ENCODE measurements at places on chromosomes 4 and X.

GRCh38 chr4:113979148-113979904 lies at the start of gene ARSJ:
TSS of gene ARSJ (minus strand) at chr4:113979647. CDS start at chr4:113978834, 813 bp downstream.
- DNase-seq = no peak

GRCh38 chrX:14027511-14028019 lies 2.1 kb downstream of the GEMIN8 start:
- no peak for DNase-seq

DNA sequence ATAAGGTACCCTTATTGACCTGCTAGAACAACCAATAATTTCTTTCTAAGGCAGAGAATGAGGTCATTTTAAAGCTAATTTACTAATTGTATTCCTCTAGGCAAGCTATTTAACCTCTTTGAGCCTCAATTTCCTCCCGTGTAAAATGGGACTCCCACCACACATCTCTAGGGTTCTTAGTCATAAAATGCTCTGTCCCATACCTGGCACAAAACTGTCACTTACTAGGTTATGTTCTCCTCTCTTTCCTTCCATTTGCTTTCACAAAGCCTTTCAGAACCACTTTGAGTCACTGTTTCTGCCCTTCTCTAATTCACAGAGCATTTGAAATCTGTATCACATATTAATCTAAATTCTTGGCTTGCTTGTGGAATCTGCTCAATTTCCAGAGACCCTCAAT lies 2.4 kb upstream of the GPR82 start:
- DNase-seq = no peak

GRCh38 chr4:48372272-48372671 lies 30.9 kb downstream of the SLAIN2 start:
- DNase-seq = no peak

GRCh38 chr4:1491328-1492141 lies 85.3 kb upstream of the NKX1-1 start:
- DNase-seq = no peak

- DNase-seq = peak; percentile 60
Observed at GRCh38 chr4:165131247-165131832, 18.7 kb upstream of the TMEM192 start.

DNA sequence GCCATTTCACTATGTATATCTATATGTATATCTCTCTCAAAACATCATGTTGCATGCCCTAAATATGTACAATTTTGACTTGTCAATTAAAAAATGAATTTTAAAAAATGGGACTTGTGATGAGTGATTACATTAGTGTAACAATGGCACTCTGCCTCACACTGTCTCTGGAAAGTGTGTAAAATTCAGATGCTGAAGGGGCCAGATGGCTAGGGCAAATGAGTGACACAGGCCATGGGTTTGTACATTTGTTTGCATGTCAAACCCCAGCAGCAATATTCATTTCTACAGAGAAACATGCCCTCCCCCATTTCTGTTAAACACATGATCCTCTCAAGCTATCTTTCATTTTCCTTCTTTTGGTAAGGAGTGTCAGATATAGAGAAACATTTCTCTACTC lies 8.1 kb downstream of the SCARB2 start:
- DNase-seq = no peak

GRCh38 chr4:26048378-26048882 lies 134.4 kb downstream of the SMIM20 start:
- DNase-seq = no peak

GRCh38 chr4:147616849-147617172 lies 386 bp upstream of the TMEM184C start:
- DNase-seq = no peak

DNA sequence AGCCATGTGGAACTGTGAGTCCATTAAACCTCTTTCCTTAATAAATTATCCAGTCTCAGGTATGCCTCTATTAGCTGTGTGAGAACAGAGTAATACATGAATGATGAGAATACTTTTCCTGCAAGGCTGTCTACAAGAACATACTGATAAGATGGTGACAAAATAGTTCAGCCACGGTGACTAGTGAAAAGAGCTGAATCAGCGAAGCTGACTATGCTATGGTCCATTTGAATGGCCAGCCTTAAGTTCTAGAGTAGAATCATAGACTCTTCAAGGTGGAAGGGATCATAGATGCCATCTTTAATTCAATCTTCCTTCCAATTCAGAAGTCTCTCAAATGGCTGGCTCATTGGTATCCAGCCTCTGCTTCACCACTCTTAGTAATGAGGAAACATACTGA lies 163.3 kb downstream of the SPANXN1 start:
- no peak for DNase-seq

GRCh38 chr4:46445710-46446314 lies 55.9 kb upstream of the GABRA2 start:
- DNase-seq = no peak

GRCh38 chr4:721261-722168 lies 15.9 kb downstream of the PCGF3 start:
- no peak for DNase-seq

GRCh38 chr4:182254026-182254780 lies 11.0 kb downstream of the TENM3 start:
- DNase-seq = no peak

DNA sequence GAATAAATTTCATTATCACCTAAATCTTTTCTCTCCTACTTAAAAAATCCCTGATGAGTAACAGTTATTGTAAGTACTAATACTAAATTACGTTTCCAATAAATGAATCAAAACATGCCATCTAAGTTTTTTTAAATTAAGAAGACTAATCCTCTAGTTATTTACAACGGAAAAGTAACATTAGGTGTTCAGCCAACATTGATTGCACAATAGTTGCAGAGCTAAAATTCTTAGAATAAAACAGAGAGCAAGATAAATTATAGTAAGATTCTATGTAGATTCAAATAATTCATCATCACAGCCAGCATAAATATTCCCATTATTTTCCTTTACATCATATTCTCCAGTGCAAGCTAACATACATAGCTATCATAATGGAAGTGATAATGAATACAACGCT lies 139.2 kb downstream of the HDX start:
- no peak for DNase-seq

DNA sequence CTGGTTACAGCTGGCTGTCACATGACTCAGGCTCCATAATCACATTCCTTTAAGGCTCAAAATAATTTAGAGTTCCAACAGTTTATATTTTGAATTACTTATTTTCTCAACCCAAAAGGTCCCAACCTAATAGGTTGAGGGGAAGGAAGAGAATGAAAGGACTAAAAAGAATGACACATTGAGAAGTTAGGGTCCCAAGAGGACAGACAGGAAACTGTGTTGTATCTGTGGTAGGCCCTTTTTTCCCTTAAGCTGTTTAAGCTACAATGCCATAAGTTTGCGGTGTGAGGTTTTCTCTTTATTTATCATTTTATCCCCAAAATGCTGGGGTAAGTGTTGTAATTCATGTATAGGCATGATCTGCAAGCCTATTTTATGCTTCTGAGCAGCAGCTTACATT lies 290.2 kb downstream of the ZNF674 start:
- DNase-seq = no peak

- no peak for DNase-seq
Observed at GRCh38 chr4:26326791-26327190, 6.0 kb downstream of the RBPJ start.

GRCh38 chr4:47752214-47752613 lies 85.7 kb downstream of the CORIN start:
- no peak for DNase-seq

DNA sequence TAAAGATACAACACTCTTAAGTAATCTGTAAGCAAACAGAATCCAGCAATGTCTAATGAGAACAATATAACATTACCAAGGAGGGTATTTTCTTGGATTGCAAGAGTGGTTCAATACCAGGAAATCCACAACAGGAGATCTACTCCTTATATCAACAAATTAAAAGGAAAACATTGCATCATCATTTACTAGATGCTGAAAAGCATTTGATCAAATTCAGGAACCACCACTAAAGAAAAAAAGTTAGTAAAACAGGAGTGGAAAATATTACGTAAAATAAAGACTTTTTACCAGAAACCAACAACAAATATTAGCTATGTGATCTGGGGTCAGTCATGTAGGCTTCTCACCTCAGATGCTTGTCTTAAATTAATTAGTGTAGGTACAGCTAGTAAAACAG lies 66.8 kb upstream of the MAB21L2 start:
- DNase-seq = no peak

GRCh38 chr4:159540501-159540900 lies 437.6 kb downstream of the RAPGEF2 start:
- no peak for DNase-seq

DNA sequence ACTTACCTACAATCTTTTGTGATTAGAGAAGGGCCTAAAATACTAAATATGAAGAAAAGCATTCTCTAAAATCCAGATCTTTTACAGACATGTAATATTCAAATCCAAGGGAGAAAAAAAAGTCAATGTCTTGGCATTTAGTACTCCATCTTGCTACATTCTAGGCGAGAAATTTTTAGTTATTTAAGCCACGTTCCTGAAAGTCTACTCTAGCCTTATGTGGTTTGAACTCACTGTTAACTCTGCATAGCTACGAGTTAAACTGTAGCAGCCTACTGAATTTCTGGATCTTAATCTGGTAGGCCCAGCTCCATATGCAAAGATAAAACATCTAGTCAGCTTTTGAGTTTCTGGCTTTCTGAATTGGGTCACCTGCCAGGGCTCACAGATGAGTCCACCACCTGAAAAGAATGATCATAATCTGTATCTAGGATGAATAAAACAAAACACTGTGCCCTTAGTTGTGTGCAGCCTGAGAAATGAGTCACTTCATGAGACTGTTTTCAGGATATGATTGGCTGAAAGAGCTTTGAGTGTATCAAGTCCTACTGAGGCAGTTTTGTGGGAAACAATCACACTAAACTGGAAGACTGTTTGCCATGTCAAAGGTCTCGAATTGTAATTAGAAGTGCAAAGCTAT lies 3.2 kb upstream of the NEK1 start:
- DNase-seq = no peak

DNA sequence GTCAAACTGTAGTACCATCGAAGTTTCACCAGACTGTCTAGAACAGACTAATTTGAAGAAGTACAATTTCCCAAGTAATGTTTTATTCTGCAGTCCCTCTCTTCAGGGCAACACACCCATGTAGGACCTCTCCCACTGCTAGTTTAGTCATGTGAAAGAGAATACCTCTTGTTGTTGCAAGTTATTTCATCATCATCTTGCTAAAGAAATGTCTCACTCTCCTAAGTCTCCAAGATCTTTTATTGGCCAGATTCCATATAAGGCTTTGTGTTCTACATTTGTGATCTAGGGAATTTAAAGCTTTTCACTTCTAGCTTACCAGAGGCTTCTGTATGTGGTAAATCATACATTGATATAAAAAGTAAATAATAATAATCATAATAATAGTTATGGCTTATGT lies 745.3 kb upstream of the MAGEB2 start:
- no peak for DNase-seq

GRCh38 chr4:69591364-69591763 lies 48.1 kb downstream of the UGT2A2 start:
- no peak for DNase-seq

DNA sequence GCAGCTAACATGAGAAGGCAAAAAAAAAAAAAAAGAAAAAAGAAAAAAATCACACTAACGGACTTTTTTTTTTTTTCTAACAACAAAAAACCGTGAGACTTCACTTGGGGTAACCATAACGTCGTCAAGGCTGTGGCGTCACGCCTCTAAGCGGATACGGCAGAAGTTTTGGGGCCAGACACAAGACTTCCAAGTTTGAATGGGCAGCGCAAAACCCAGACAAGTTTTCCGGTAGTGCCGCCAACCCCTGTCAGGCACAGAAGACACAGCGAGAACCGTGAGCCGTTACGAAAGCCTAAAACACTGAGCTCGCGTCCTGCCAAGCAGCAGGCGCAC lies 556 bp upstream of the SMARCA5 start:
- DNase-seq = no peak

- DNase-seq = no peak
Observed at GRCh38 chr4:141158219-141158618, 24.9 kb upstream of the RNF150 start.

DNA sequence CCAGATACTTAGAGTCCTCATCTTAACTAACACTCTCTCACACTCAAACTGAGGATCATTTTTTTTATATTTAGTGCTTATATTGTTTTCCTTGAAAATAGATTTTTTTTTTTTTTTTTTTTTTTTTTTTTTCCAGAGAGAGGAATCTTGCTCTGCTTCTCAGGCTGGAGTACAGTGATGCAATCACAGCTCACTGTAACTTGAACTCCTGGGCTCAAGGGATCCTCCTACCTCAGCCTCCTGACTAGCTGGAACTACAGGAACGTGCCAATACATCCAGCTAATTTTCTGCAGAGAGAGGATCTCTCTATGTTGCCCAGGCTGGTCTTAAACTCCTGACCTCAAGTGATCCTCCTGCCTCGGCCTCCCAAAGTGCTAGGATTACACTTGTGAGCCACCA lies 650.3 kb upstream of the ATOH1 start:
- DNase-seq = no peak

GRCh38 chr4:102007959-102008425 lies 217.5 kb downstream of the BANK1 start:
- DNase-seq = no peak

DNA sequence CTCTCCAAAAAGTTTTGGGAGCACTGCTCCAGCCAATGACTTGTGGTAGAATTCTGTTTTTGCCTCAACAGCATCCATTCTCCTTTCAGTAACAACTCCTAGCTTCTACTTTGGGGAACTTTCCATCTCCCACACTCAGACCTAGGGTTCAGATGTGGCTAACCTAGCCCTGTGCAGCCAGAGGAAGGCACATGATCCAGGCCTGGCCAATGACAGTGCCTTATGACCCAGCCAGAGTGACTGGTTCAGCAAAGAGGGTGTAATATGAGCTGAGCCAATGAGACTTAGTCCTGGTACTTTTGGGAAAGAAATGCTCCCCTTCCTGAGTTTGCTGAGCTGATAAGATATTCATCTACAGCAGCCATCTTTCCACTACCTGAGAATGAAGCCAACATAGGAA lies 5.4 kb upstream of the USP46 start:
- no peak for DNase-seq

GRCh38 chrX:96098471-96098870 lies 586.2 kb upstream of the DIAPH2 start:
- no peak for DNase-seq

- no peak for DNase-seq
Observed at GRCh38 chr4:184810720-184811119, 15.0 kb downstream of the ACSL1 start.

DNA sequence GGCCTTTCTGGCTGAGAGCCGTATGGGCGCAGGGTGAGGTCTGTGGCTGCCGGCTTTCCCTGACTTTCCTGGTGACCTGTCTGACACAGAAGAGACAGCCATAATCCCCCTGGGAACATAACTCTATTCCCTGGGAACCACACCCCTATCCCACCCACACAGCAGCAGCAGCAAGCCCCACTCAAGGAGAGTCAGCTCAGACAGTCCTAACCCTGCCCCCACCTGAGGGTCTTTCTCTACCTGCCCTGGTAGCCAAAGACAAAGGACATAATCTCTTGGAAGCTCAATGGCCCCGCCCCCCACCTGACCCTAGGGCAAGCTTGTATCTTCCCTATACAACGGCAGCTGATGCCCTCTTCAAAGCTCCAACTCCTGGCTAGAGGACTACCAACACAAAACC lies 74.6 kb downstream of the PABPC4L start:
- DNase-seq = no peak

GRCh38 chr4:17296921-17297890 lies 214.7 kb downstream of the QDPR start:
- no peak for DNase-seq

GRCh38 chr4:75048208-75048879 lies 115.4 kb downstream of the PARM1 start:
- no peak for DNase-seq

GRCh38 chr4:42396752-42397634 lies at the start of gene SHISA3:
TSS of gene SHISA3 (plus strand) at chr4:42397488. CDS start at chr4:42398057, 569 bp downstream.
- no peak for DNase-seq

- no peak for DNase-seq
Observed at GRCh38 chr4:98864560-98864959, 64.4 kb downstream of the EIF4E start.
